Vagina (tissue), 2 donors: ENCODE measurements at places on chromosomes 2 and 18. TPM values are rescaled to one million over a fixed set of nuclear protein-coding genes. Genes with fewer than 3 reads are reported as not detected.

ABCG5 gene
- not detected for total RNA-seq

DNA sequence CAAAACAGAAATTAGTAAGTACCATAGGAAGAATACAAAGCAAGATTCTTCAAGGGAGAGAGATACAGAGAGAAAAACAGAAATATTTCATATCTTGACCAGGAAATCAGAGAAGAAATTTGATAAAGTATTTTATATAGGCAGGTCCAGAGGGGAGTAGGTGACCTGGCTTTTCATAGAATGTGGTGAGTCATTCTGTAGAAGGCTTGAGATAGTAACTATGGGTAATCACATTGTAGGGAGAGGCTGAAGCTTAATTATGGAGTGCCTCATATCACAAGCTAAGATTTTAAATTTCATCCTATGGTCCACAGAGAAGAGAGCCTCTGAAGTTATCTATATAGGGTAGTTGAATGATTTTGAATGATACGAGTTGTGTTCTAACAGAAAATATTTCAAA is 195.0 kb upstream of the CYRIA start:
- DNase-seq, result no peak
- H3K4me1 ChIP-seq, result no peaks in the 10 kb centered on the region
- H3K27ac ChIP-seq, result no peak overlapping the region
- no peaks in the 10 kb centered on the region for H3K36me3 ChIP-seq
- H3K27me3 ChIP-seq, result no peaks in the 10 kb centered on the region

GRCh38 chr2:58350484-58350883 is 109.4 kb upstream of the FANCL start:
- H3K27ac ChIP-seq, result no peak overlapping the region
- no peaks in the 10 kb centered on the region for H3K36me3 ChIP-seq
- no peak overlapping the region for H3K4me3 ChIP-seq
- DNase-seq, result no peak
- no peaks in the 10 kb centered on the region for H3K4me1 ChIP-seq
- H3K27me3 ChIP-seq, result no peaks in the 10 kb centered on the region

DNA sequence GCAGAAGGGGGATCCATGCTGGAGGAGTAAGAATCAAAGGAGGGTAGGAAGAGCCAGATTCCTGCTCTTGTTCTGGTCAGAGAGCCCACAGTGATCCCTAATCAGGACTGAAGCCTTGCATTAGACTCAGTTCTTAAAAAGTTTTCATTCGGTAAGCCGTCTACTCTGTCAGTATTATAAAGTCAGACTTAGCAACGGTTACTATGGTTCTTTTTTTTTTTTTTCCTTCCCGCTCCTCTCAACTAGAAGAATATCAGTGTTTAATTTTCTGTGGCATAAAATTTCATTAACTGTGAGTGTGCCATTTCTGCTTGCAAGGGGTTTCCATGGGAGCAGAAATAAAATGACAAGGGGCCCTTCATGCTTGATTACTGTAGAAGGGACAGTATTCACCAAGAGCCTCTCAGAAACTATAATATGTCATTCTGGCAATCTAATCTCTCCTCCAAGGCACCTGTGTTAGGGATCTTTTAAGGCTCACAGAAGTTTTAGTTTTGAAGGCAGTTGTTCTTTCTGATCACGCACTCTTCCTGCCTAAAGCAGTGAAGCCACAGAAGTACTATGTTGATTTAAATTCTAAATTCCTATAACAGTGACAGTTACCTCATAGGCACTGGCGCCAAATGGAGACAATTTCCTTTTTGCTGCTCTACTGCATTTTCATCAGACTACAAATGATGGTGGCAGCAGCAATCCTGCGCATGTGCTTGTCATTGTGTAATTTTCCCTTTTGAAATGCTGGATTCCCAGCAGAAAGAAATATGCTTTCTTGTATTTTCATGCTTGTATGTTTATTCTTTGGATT is 57.0 kb downstream of the OSBPL6 start:
- H3K27ac ChIP-seq, result no peak overlapping the region
- H3K4me3 ChIP-seq, result no peak overlapping the region

- no peaks in the 10 kb centered on the region for H3K36me3 ChIP-seq
- no peak for DNase-seq
Measured at GRCh38 chr2:181810823-181811695, 80.5 kb upstream of the ITPRID2 start.

DNA sequence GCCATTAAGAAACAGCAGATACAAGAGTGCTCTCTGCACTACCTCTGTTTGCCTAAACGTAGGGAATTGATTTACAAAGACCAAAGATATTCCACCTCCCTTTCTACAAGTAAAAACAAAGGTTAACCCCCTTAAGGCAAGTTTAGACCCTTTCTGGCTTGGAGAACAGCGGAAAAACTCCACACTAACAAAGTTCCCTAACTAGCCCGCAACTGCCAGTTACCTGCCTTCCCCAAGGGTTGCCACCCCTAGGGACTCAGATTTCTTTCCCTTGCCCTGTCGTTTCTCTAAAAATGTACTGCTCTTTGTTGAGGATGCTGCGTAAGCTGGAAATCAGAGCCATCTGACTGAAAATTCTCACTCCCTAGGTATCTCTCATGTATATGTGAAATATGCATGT is 627.5 kb upstream of the SOX11 start:
- H3K27me3 ChIP-seq, result no peaks in the 10 kb centered on the region
- H3K27ac ChIP-seq, result no peak overlapping the region
- no peaks in the 10 kb centered on the region for H3K4me1 ChIP-seq
- no peak overlapping the region for H3K4me3 ChIP-seq
- H3K36me3 ChIP-seq, result no peaks in the 10 kb centered on the region
